Mammary microvascular endothelial cell (primary cell): ENCODE measurements at places on chromosomes 4 and X. TPM values are rescaled to one million over a fixed set of nuclear protein-coding genes. Genes with fewer than 3 reads are reported as not detected.

The CLNK gene
- not detected in 2 replicates for total RNA-seq

The GAB3 gene
- 3.5 and 3.6 TPM in 2 replicates for total RNA-seq

The VCX gene
- total RNA-seq = not detected in 2 replicates

The GBA3 gene
- not detected in 2 replicates for total RNA-seq

The NUP62CL gene
- not detected in 2 replicates for total RNA-seq

The ASB5 gene
- total RNA-seq = not detected in 2 replicates
